ENCODE measurements at places on chromosomes 2 and 18. TPM values are rescaled to one million over a fixed set of nuclear protein-coding genes. Genes with fewer than 3 reads are reported as not detected.

GRCh38 chr2:205708231-205708631 lies 25.9 kb downstream of the NRP2 start:
- no peak overlapping the region for H3K4me3 ChIP-seq
- peaks cover 53% of the 10 kb centered on the region for H3K4me1 ChIP-seq
- H3K27me3 ChIP-seq, result no peaks in the 10 kb centered on the region

GRCh38 chr2:237697586-237698357 lies 70.4 kb downstream of the LRRFIP1 start:
- peaks cover 4% of the 10 kb centered on the region for H3K36me3 ChIP-seq
- H3K27me3 ChIP-seq, result no peaks in the 10 kb centered on the region
- no peak overlapping the region for H3K4me3 ChIP-seq
- H3K27ac ChIP-seq, result peak overlapping the region; percentile 85
- DNase-seq, result no peak

DNA sequence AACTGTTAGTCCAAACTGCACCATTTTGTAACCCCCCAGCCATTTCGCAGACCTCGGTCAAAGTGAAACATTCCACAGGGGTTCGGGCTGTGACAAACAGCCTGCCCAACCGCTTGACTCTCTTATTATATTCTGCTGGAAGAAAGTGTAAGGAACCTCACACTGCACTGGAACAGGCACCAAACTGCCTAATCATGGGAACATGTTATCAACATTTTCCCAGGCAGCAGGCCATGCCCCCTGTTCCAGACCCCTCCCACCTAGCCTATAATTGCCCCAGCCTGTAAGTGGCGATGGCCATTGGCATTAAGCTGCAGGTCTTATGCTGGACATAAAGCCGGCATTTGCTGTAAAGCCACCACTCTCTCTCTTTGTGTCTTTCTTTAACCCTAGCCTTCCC lies 16.9 kb downstream of the LYG2 start:
- H3K4me1 ChIP-seq, result no peaks in the 10 kb centered on the region
- H3K27ac ChIP-seq, result no peak overlapping the region
- no peak overlapping the region for H3K4me3 ChIP-seq
- no peaks in the 10 kb centered on the region for H3K36me3 ChIP-seq

The MEP1B gene
- not detected for total RNA-seq

DNA sequence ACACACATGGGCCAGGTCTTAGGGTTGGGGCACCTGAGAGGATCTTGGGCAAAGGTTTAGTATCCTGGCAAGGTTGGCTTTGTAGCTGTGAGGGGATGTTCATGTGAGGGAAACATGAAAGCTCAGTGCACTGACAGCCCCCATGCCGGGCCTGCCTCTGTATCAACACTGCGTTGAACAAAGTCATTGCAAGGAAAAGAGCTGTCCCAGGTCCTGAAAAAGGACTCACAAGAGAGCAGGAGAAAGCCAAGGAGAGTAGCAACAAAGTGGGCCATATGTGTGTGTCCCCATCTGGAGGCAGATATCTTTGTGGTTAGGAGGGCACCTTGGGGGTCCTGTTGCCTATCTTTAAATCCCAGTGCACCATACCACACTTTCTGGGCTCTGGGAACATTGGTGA lies 237.8 kb upstream of the THSD7B start:
- no peak overlapping the region for H3K4me3 ChIP-seq
- DNase-seq, result no peak
- H3K27me3 ChIP-seq, result no peaks in the 10 kb centered on the region
- H3K36me3 ChIP-seq, result no peaks in the 10 kb centered on the region

DNA sequence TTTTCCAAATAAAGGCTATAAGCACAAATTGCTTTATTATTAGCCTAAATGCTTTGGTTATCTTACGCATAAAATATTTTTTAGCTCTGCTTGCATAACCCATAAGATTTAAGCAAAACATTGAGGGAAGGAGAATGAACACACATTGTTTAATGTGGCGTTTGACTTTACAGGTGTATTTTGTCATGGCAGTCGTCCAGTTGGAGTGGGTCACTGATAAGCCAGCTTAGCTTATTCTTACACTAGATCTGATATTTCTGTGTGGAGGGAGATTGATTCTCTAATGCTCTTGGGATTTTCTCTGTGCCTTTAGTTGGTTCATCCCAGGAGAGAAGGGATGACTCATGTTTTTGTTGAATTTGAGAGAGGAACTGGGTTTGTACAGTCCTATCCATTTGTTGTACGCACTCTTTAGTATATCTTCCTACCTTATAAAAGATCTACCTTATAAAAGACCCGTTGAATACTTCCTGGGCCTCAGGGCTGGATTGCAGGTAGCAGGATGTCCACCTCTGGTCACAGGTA lies 47.5 kb upstream of the ACYP2 start:
- H3K27ac ChIP-seq, result no peak overlapping the region
- H3K4me1 ChIP-seq, result peaks cover 7% of the 10 kb centered on the region
- no peaks in the 10 kb centered on the region for H3K27me3 ChIP-seq
- no peak for DNase-seq

The UGT1A5 gene
- not detected for total RNA-seq

- H3K27me3 ChIP-seq, result no peaks in the 10 kb centered on the region
- no peak overlapping the region for H3K4me3 ChIP-seq
- no peaks in the 10 kb centered on the region for H3K4me1 ChIP-seq
- H3K36me3 ChIP-seq, result no peaks in the 10 kb centered on the region
- H3K27ac ChIP-seq, result no peak overlapping the region
These were observed 119.5 kb downstream of the POLE4 start for GRCh38 chr2:75077909-75078308.

The GPD2 gene
- 26.8 TPM for total RNA-seq

- H3K4me3 ChIP-seq, result no peak overlapping the region
- DNase-seq, result no peak
- no peaks in the 10 kb centered on the region for H3K4me1 ChIP-seq
- no peak overlapping the region for H3K27ac ChIP-seq
These were observed 482.9 kb upstream of the HS6ST1 start for GRCh38 chr2:128801576-128801975.

- H3K4me3 ChIP-seq, result no peak overlapping the region
- no peak for DNase-seq
- H3K27me3 ChIP-seq, result no peaks in the 10 kb centered on the region
- no peak overlapping the region for H3K27ac ChIP-seq
- H3K4me1 ChIP-seq, result peaks cover 31% of the 10 kb centered on the region
These were observed 3.2 kb downstream of the CABLES1 start for GRCh38 chr18:23138471-23138870.

DNA sequence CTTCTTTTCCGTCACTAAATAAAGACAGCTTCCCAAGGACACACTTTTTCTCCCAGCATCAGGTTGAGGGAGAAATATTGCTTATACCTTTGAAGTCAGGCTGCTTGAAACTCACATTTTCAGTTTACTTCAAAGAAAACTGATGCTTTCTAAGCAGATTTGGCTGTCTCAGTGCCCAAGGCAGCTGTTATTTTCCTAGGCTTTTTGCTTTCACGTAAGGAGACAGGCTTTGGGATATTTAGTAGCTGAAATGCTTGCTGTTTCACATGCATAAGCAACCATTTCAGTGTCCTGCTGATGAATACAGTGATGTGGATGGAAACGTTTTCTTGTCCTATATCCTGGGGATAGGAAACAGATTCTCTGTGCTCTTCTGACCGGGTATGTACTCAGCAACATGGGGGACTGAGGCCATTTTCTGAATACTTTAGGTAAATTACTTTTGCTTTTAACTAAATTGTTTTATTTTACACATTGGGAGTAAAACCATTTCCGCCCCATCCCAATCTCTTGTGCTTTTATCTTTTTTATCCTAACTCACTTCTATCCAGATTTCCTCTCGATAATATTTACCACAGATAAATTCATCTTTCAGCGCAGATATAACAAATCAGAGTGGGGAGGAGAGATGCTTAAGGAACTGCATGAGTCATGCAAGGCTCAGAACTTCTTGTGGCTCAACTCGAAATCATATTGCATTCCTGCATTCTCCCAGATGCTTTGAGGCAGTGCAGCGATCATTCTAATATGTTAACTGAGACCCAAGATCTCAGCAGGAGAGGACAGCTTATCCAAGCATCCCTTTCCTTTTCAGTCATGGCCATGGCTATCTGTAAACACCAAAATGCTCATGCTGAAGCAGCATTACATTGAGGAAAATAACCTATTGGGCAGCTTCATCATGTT lies 22.2 kb downstream of the GALR1 start:
- no peaks in the 10 kb centered on the region for H3K27me3 ChIP-seq
- no peak for DNase-seq
- no peaks in the 10 kb centered on the region for H3K36me3 ChIP-seq
- H3K4me1 ChIP-seq, result no peaks in the 10 kb centered on the region
- H3K4me3 ChIP-seq, result no peak overlapping the region

All from B cell (primary cell).